ENCODE measurements at places on chromosomes 4 and X.

DNA sequence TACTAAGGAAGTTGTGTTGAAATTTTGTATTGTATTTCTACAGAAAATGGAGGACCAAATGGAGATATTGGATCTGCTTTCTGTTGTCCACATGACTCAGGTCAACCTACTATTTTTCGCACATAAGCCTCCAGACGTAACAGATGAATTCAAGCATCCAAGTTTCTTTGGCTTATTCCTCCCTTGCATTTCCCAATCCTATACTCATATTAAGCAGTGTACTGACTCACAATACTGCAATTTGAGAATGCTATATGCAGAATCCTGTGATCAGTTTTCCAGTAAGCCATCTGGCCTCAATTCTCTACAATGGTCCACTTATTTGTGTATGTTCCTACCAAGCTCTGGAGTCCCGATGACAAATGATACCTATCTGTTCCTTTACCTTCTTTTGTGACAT is 75.7 kb downstream of the ASB9 start:
- no peak for DNase-seq

GRCh38 chr4:54723820-54724219 is 66.1 kb downstream of the KIT start:
- no peak for DNase-seq

DNA sequence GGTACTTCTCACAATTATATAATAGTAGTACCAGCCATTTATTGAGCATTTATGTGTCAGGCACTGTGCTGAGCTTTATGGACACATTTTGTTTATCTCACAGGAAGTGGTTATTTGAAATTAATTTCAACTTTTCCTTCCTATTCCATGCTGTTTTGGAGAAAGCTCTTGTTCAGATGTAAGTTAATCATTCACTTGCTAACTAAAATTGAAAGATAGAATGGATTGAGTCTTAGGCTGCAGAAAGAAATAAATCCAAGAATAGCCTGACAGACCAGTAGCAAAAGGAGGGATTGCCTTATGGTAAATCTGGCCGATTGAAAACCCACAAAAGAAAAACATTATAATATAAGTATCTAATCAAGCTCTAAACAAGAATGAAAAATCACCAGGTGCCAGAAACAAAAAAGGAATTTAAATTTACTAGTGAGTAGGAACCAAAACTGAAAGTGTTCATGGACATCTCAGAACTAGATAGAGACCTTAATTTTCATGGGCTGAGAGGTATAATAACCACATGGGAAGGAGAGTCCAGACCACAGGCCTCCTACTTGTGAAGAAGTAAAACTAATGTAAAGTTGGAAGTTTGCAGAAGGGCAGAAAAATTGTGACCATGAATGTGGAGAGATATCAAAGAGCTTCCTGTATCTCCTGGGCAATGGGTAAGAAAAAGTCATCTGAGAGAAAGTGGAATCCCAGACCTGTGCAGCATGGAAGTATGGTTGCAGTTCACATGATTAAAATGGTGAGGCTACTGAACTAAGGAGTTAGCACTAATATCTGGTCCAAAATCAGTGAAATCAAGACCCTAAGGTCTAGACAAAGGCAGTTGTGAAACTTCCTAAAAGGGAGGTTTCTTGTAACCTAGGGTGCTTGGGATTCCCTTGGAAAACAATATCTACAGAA is 38.0 kb downstream of the RADX start:
- no peak for DNase-seq

GRCh38 chr4:16196482-16197393 is 29.5 kb downstream of the TAPT1 start:
- no peak for DNase-seq

DNA sequence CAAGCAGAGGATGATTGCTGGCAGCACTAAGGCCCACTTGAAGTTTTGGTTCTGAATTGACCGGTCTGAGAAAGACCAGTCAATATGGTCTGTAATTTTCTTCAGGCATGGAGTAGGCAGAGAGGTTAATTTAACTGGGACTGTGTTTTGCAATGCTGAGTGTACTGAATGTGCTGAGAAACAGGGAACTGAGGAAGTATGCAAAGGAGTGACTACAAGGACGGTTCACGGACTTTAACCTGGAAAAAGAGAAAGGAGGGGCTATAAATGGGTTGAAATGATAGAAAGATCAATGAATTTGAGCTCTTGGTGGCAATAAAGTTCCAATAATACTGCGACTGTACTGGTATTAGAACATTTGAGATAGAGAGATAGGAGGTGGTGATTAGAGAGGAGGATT is 84.5 kb downstream of the MAGEB17 start:
- no peak for DNase-seq

DNA sequence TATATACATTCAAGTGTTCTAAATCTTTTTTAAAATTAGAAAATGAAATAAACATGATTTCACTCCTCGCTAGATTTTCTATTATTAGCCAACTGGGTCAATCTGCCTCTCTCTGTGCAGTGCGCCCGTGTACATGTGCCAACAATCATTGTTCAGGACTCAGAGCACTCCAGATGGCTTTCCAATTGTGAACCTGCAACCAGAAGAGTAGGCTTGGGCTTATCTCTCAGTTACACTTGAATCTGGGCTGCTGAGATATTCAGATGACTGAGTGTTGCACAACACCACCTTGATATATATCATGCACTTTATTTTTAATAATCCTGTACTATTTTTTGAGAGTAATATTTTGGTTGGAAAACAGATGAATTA is 184.0 kb upstream of the FSTL5 start:
- no peak for DNase-seq

- no peak for DNase-seq
Measured at GRCh38 chr4:12178614-12179610, 750.2 kb upstream of the HS3ST1 start.

DNA sequence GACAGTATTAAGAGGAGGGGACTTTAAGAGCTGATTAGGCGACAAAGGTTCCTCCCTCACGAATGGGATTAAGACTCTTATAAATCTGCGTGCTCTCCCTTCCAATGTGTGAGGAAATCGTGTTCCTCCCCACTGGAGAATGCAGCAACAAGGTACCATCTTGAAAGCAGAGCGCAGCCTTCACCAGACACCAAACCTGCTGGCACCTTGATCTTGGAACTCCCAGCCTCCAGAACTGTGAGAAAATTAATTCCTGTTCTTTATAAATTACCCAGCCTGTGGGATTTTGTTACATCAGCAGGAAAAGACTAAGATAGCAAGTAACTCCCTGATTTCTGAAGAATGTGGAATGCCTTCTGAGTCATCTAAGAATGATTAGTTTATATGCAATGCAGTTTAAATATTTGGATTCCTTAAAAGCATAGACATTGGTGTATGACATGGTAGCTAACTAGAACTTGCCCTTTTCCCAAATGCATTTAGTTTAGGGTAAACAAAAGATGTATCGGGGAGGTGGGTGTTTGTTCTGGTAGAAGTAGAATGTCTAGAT is 86.1 kb downstream of the USP46 start:
- DNase-seq: no peak

DNA sequence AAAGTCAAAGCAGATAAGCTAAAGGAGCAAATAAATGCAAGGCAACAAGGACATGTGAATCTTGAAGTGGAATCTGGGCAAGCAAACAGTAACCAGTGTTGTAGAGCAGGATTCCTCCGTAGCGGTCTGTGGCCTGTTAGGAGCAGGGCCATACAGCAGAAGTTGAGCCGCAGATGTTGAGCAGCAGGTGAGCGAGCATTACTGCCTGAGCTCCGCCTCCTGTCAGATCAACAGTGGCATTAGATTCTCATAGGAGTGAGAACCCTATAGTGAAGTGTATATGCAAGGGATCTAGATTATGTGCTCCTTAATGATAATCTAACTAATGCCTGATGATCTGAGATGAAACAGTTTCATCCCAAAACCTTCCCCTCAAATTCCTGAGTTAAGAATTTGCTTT is 550.7 kb downstream of the ADGRL3 start:
- DNase-seq: no peak

DNA sequence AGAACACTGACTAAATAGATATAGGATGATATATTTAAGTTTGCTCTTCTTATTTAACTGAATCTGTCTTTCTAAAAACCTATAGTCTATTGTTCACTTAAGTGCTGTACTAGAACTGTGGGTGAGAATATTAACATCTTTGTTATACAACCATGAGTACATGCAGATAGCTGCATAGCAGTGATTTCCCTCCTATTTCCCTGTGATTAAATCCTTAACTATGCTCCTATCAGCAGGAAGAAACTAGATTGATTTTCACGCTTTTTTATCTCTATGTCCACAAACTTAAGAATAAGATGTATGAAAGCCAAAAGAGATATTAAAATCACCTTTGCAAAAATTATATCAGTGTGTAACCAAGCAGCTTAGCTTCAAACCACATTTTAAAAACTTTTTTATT is 11.3 kb upstream of the UGT2A3 start:
- DNase-seq: no peak

DNA sequence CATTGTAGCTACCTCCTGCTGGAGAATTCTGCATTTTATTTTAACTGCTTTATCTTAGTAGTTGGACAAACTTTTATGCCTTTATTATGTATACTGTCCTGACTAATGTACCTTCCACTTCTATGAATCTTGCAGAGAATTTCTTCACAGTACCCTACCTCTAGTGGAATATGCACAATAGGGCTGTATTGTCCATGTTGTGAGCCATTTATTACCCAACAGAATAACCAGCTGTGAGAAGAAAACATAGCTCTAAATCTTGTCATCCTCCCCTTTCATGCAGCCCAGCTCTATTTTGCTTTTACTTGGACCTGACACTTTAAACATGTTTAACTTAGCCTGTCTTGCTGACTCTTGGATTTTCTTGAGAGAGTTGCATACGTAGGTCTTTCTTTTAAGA is 56.2 kb downstream of the MCUB start:
- DNase-seq: no peak

DNA sequence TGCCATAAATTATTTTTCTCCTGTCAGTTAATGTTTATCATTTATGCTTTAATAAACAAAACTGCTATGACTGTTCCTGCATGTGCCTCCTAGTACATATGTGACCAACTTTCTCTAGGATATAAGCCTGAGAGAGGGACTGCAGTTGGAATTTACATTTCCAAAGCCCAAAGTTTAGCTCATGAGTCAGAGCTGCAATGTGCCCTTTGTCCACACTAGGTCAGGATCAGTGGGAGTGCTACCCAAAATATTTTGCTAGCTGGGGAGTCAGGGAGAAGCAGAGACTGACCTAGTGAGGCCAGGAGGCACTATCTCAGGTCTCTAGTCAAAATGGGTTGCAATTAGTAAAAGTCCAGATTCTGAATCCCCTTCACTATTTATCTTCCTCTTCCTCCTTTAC is 92.7 kb downstream of the AR start:
- DNase-seq: no peak

DNA sequence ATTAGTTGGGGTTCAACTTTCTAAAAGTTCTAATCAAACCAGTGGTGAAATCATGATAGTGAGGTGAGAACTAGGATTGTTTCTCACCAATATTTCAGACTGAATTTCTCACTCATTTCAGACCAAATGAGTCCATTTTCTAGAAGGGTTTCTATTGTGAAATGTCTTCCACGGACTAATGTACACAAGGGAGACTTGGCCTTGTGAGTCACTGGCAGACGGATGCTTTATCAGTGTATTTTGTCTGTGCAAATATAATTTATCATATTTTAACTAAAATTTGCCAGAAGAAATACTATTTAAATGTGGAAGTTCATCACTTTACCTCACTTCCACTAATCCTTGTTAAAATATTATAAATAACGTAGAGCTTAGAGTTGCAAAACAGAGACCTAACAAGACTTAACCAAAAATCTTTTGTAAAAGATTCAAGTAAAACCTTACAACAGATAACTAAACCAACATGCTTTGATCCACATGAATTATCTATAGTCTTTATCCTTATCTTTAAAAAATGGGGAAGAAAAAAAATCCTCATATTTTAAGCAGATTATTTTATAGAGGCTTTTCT is 506.0 kb upstream of the FAM241A start:
- DNase-seq: no peak

DNA sequence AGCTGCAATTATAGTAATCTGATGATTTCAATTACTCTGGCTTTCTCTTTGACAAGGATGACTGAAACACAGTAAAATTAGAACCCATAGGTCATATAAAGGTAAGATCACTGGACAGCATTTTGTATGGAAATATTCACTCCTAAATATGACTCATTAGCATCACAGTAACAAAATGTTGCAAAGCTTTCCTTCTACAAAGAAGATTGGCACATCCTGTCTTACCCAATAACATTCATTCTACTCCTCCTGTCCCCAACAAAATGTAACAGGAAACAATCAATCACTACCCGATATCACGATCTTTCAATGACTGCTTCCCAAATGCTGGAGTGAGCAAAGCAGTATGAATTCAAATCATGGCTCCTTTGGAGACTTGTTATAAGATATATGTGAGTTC is 95.3 kb downstream of the FANCB start:
- DNase-seq: no peak

- DNase-seq: no peak
Measured at GRCh38 chrX:56853436-56853835, 124.4 kb downstream of the NBDY start.

DNA sequence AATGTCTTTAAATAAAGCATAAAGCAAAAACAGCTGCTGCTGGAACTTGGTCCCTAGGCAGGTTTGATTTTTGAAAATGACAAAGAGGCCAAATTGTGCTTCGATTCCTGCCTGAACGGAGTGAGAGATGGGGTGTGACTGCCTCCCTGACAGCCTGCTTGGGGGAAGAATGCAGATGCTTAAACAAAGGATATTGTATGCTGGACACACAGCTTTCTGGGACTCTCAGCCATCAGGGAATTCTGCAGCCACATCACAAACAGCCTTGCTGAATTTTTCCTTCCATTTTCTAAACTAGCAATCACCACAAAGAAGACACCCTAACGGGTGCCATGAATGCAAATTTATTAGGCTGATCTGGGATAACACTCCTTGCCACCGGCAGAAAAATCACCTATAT is 83.9 kb upstream of the CPEB2 start:
- DNase-seq: no peak

DNA sequence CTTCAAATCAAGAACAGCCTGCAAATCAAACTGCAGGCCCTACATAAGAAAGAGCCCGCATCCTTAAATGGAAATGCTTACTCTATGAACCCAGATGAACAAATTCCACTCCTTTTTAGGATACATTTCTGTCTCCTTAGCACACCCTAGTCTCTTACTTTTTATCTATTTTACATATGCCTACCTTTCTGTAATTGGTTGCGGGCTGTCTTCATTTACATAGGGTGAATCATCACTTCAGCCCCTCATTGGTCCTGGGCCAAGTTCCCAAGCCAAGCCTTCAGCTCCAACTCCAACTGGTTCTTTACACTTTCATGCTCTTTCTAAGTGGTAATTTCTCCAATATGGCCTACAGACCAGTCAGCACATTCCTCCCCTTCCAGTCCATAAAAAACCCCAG is 219.3 kb downstream of the TRAM1L1 start:
- no peak for DNase-seq

- DNase-seq: no peak
Measured at GRCh38 chrX:35733879-35734278, 64.3 kb upstream of the MAGEB16 start.

- DNase-seq: peak; percentile 76
Measured at GRCh38 chr4:121192480-121192879, 28.4 kb upstream of the TNIP3 start.
